WTC11 (cell line): ENCODE measurements at places on chromosomes 6 and 20. TPM values are rescaled to one million over a fixed set of nuclear protein-coding genes. Genes with fewer than 3 reads are reported as not detected.

ACTL10 gene
- 1.3 to 1.9 TPM (median 1.5 TPM) in 3 replicates for total RNA-seq

LY6G5C gene
- 0.98 to 1.6 TPM (median 1.0 TPM) in 3 replicates for total RNA-seq

PRSS35 gene
- total RNA-seq = 2.7 to 6.7 TPM (median 3.1 TPM) in 3 replicates

LRP11 gene
- total RNA-seq = 19.8 to 22.5 TPM (median 22.2 TPM) in 3 replicates

DAAM2 gene
- 2.0 to 3.1 TPM (median 3.0 TPM) in 3 replicates for total RNA-seq

TCF15 gene
- 3.8 to 5.8 TPM (median 4.6 TPM) in 3 replicates for total RNA-seq

COL9A1 gene
- 9.0 to 14.4 TPM (median 13.2 TPM) in 3 replicates for total RNA-seq

SMAP1 gene
- 27.6 to 29.0 TPM (median 28.3 TPM) in 3 replicates for total RNA-seq

LHFPL5 gene
- total RNA-seq = not detected in 3 replicates

- no peak for DNase-seq
- H3K27ac ChIP-seq = peak overlapping the region; percentile 51
- H3K4me1 ChIP-seq = peaks cover 91% of the 10 kb centered on the region
- H3K27me3 ChIP-seq = no peaks in the 10 kb centered on the region
- H3K4me3 ChIP-seq = no peak overlapping the region
Measured at GRCh38 chr20:49690899-49691620, 22.6 kb downstream of the B4GALT5 start.

DNA sequence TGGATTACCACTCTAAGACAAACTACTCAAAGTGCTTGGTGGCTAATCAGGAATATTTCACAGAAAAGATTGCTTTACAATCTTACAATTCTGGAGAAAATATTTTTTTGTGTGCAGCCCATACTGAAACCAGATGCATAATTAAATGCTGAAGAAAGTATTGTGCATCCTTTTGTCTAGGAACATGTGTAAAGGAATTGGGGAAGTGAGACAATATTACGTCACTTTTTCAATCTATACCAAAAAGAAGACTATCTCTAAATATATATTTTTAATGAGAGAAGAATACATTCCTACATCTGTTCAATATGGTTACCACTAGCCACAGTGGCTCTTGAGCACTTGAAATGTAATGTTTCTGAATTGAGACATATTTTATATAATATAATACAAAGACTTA is 992.5 kb upstream of the ADGRB3 start:
- DNase-seq = no peak
- no peaks in the 10 kb centered on the region for H3K27me3 ChIP-seq
- no peaks in the 10 kb centered on the region for H3K4me1 ChIP-seq

DNA sequence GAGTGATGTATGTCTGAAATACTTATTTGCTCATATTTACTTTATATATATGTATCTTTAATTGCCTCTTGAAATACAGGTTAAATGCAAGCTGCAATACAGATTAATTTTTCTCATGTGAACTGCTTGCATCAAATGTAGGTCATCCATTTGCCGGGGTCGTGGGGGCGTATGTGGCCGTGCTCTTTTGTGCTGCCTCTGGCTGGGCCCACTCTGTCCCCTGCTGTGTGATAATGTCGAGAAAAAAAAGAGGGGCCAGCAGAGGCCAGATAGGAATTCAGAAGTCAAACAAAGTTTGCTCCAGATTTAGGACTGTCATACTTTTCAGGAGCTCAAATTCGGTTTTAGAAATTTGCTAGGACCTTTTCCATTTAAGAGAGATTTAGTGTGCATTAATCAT is 459.6 kb upstream of the SOX4 start:
- peaks cover 82% of the 10 kb centered on the region for H3K4me1 ChIP-seq
- H3K27ac ChIP-seq = no peak overlapping the region; the same call in 1 of the 2 replicates
- no peak for DNase-seq
- H3K4me3 ChIP-seq = no peak overlapping the region
- H3K27me3 ChIP-seq = no peaks in the 10 kb centered on the region

DNA sequence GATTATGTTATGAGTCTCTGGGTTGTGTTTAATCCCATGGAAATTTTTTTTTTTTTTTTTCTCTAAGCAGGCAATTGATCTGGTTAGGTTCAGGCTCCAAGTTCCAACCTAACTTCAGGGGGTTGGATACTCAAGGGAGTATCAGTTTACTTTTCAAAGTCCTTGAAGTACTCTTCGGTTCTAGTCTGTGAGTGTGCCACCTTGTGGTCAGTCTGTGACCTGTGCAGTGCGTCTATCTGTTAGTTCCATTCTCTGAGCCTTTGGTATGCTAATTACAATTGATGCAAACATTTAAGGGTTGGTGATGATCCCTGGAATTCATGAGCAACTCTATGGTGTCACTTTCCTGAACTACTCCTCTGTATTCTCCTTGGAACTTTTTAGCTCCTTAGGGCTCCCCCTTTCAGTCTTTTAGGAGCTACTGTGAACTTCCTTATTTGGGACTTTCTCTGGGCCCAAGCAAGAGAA is 342.0 kb downstream of the SOX4 start:
- H3K27ac ChIP-seq = peak overlapping the region; percentile 92
- H3K36me3 ChIP-seq = peaks cover 12% of the 10 kb centered on the region
- peak; percentile 71 for DNase-seq
- H3K4me3 ChIP-seq = no peak overlapping the region
- peaks cover 30% of the 10 kb centered on the region for H3K4me1 ChIP-seq
- H3K27me3 ChIP-seq = no peaks in the 10 kb centered on the region

GRCh38 chr20:6663104-6663503 is 104.4 kb upstream of the BMP2 start:
- no peaks in the 10 kb centered on the region for H3K27me3 ChIP-seq
- peaks cover 4% of the 10 kb centered on the region for H3K36me3 ChIP-seq
- no peak overlapping the region; the same call in 1 of the 2 replicates for H3K27ac ChIP-seq
- no peak for DNase-seq
- H3K4me3 ChIP-seq = no peak overlapping the region

DNA sequence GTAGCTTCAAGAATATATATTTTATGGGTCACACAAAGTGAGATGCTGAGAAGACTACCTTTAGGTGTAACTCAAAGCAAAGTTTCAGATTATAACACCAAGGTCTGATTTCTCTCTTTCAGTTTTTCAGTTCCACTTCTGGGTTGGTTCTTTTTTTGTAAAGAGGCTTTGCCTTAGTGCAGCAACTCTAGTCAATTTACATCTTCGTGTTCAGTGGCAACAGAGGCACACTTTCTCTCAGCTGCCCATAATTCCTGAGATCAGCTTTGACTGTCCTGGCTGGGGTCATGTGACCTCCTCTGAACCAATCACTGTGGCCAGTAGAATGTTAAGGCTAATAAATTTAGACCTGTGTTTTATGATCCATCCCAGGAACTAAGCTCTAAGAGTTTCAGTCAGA is 120.2 kb downstream of the TINAG start:
- DNase-seq = no peak
- no peaks in the 10 kb centered on the region for H3K4me1 ChIP-seq
- no peaks in the 10 kb centered on the region for H3K27me3 ChIP-seq
- H3K27ac ChIP-seq = no peak overlapping the region

GRCh38 chr6:111711476-111711875 is 105.8 kb upstream of the TRAF3IP2 start:
- no peaks in the 10 kb centered on the region for H3K27me3 ChIP-seq
- no peak overlapping the region for H3K27ac ChIP-seq
- H3K4me1 ChIP-seq = peaks cover 29% of the 10 kb centered on the region
- no peak for DNase-seq
- H3K36me3 ChIP-seq = no peaks in the 10 kb centered on the region

- H3K4me3 ChIP-seq = no peak overlapping the region
- no peak overlapping the region for H3K27ac ChIP-seq
- H3K36me3 ChIP-seq = no peaks in the 10 kb centered on the region
- no peaks in the 10 kb centered on the region for H3K27me3 ChIP-seq
- DNase-seq = no peak
Measured at GRCh38 chr6:90274451-90275030, 22.1 kb downstream of the BACH2 start.

DNA sequence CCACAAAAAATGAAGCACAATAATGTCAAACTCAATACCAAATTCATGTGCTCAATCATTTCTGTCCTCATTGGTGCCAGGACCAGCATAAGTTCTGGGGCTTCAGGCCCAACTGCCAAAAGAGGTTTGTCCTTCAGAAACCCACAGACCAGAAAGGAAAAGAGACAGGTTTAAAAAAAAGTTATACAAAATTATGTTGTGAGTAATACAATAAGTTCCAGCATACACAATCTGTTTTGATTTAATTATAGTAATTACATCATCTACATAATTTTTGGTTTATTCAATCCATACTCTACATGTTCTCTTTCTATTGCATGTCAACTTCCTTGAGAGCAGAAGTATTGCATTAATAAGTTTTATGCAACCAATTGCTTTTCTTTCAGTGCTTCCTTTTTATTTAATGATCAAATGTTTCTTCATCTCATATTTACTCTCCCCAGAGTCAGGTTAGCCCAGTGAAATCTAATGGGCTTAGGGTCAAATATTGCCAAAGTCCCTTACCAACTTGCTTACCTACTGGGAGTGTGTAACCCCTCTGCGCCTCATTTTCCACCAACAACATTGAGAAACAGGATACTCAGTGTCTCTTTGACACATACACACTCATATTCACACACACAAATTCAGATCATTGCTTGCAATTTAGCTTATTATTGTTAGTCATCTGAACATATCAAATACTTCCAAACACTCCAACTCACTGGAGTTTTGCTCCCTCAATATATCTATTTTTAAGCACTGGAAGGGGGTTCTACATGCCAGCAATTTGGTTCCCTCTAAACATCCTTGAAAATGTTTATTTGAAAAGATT is 424.4 kb upstream of the MARCKS start:
- H3K27me3 ChIP-seq = no peaks in the 10 kb centered on the region
- no peak overlapping the region for H3K27ac ChIP-seq
- H3K4me3 ChIP-seq = no peak overlapping the region

DNA sequence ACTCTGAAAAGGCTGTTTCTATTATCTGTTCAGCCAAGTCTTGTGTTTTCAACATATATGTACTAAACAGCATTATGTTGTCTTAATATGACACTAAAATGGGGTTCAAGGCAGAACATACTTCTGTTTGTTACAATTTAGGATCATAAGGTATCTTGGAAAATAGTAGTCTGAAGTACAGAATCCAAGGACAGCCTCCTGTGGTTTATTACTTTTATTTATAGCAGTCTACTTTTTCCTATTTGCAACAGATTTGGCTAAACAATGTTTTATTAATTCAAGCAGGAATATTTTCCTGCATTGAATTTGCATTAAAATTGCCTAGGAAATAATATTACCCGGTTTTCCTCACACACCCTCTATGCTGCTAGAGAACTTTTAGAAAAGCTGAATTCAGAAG is 67.7 kb downstream of the PLEKHG1 start:
- no peak overlapping the region for H3K27ac ChIP-seq
- H3K4me1 ChIP-seq = no peaks in the 10 kb centered on the region
- H3K27me3 ChIP-seq = no peaks in the 10 kb centered on the region
- no peaks in the 10 kb centered on the region for H3K36me3 ChIP-seq
- no peak for DNase-seq
- no peak overlapping the region for H3K4me3 ChIP-seq

DNA sequence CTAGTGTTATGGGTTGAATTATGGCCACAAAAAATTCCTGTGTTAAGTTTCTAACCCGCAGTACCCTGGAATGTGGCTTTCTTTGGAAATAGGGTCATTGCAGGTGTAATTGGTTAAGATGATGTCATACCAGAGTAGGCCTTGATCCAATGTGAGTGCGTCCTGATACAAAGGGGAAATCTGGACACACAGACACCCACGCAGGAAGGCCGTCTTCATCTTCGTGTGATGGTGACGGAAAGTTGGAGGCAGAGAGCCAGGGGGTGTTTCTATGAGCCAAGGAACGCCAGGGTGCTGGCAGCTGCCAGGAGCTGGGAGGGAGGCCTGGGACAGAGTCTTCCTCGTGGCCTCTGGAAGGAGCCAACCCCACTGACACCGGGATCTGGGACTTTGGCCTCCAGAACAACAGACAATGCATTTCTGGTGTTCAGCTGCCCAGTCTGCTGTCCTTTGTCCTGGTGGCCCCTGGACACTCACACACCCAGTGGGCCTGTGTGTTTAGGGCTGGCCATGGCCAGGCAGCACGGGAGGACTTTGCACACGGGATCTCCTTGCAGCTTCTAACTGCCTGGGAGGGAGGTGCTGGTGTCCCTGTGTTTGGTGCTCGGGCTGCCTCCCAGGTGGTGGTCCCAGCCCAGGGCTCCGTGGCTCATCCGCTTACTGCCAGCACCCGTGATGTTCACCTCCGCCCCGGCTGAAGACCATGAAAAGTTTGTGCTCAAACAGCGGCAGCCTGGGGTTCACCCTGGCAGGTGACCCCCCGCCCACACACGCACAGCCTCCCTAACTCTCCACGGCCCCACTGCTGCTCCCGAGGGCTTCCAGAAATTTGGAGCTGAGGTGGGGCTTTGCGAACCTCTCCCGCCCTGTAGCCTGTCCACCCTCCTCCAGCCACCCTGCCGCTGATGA is 53.4 kb upstream of the GATA5 start:
- H3K4me3 ChIP-seq = no peak overlapping the region
- no peak for DNase-seq
- no peaks in the 10 kb centered on the region for H3K36me3 ChIP-seq
- H3K27ac ChIP-seq = peak overlapping the region; percentile 87; the same call in 1 of the 2 replicates
- peaks cover 3% of the 10 kb centered on the region for H3K4me1 ChIP-seq
- no peaks in the 10 kb centered on the region for H3K27me3 ChIP-seq

- H3K4me3 ChIP-seq = no peak overlapping the region
- no peak overlapping the region for H3K27ac ChIP-seq
- no peaks in the 10 kb centered on the region for H3K4me1 ChIP-seq
- no peaks in the 10 kb centered on the region for H3K36me3 ChIP-seq
- no peaks in the 10 kb centered on the region for H3K27me3 ChIP-seq
- DNase-seq = no peak
Measured at GRCh38 chr6:40671694-40672050, 84.5 kb upstream of the LRFN2 start.

DNA sequence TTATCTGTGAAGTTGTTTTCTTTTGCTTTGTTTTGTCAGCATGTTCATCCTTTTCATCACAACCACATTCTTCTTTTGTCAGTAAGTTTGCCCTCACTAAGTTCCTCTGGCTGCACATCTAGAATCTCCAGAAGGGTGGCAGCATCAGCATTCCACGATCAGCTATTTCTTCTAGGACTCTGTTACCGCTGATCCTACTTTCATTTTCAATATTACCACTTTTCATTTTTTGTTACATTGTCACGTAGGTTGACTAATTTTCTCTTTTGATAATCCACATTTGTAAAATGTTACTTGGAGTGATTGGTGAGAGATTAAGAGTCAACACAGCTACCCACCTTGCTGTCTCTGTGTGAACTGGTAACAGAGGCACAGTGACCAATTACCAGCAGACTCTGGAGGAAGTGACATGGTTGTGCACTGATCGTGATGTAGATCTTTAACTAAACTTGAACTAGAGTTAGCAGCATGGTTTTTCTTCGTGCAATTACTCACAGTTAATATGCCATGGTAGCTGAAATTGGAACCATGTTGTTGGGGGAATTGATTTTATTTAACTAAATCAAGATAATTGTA is 307.9 kb upstream of the SLC35B3 start:
- H3K36me3 ChIP-seq = no peaks in the 10 kb centered on the region
- H3K4me3 ChIP-seq = no peak overlapping the region
- no peak for DNase-seq
- no peak overlapping the region for H3K27ac ChIP-seq
- H3K4me1 ChIP-seq = peaks cover 4% of the 10 kb centered on the region; the same call in 1 of the 2 replicates
- H3K27me3 ChIP-seq = no peaks in the 10 kb centered on the region

DNA sequence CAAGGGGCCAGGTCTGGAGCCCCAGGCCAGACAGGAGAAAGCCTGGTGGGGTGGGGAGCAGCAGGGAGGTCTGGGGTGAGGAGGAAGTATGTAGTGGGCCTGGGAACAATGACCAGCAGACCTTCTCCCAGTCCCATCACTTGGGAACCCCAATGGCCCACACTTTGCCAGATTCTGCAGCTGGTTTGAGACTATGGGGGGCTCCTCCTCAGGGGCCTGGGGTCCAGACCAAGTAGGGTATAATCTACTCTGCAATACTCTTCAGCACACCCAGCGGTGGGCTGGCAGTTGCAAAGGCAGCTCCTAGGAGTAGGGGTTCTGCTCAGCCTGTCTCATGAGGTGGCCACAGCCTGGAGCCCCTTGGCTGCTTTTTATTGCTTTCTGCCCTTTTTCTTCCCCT is 52.8 kb downstream of the NPEPL1 start:
- DNase-seq = no peak
- H3K36me3 ChIP-seq = 0 out of 2 replicates have a peak, but pooled peaks cover 1% of the 10 kb centered on the region
- no peak overlapping the region for H3K4me3 ChIP-seq
- H3K4me1 ChIP-seq = peaks cover 10% of the 10 kb centered on the region
